Activated CD4-positive, alpha-beta T cell treated with anti-CD3 and anti-CD28 coated beads for 4 hours (primary cell): ENCODE measurements at places on chromosomes 7 and 10.

DNA sequence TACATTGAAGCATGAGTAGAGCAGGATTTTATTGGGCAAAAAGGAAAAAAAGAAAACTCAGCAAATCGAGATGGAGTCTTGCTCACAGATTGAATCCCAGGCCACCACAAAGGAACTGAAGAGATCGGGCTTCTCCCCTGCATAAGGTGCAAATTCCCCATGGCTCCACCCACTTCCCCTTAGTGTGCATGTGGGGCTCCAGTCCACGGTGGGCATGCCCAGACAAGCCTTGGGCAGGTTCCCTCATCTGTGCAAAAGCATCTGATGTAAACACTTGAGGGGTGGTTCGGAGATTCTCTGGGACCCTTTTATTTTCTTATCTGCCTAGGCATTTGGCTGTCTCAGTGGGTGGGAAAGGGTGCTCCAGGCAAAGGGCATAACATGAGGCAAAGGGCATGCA lies 150.7 kb downstream of the CFTR start:
- DNase-seq, result no peak

GRCh38 chr7:67690700-67691099 lies 694.1 kb downstream of the TYW1 start:
- DNase-seq, result no peak

- no peak for DNase-seq
Measured at GRCh38 chr7:5428478-5429252, 5.0 kb upstream of the TNRC18 start.

GRCh38 chr10:66218981-66219587 lies 706.8 kb upstream of the LRRTM3 start:
- no peak for DNase-seq

GRCh38 chr10:33126742-33127141 lies 168.7 kb upstream of the ITGB1 start:
- peak; percentile 31 for DNase-seq

DNA sequence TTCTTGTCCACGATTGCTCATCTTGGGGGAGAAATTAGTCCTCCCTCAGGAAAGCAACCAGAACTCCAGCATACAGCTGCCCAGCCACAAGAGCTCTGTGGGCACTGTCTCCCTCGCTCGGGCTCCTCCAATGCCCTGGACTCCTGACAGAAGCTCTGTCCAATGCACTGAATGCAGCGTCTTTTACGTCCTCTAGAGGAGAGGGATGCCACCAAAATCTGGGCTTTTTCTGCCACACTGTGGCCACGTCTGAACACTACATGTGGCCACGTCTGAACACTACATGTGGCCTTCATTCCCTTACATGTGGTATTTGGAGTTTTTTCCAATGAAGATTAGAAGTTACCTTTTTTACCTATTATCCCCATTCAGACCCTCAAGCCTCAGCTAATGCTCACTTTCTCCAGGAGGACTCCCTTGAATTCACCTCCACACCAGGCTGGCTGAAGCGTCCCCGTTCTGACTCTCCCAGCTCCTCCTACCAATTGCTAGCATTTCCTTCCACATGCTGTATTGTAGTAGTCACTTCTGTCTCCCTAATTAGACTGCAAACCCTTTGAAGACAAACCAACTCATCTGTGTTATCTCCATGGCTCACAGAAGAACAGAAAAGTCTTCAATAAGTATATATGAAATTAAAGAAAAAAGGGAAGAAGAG lies 134.3 kb upstream of the PDE1C start:
- no peak for DNase-seq

- DNase-seq, result no peak
Measured at GRCh38 chr10:75679536-75679935, 248.1 kb downstream of the LRMDA start.

GRCh38 chr10:121536310-121536913 lies 61.8 kb downstream of the FGFR2 start:
- DNase-seq, result no peak

DNA sequence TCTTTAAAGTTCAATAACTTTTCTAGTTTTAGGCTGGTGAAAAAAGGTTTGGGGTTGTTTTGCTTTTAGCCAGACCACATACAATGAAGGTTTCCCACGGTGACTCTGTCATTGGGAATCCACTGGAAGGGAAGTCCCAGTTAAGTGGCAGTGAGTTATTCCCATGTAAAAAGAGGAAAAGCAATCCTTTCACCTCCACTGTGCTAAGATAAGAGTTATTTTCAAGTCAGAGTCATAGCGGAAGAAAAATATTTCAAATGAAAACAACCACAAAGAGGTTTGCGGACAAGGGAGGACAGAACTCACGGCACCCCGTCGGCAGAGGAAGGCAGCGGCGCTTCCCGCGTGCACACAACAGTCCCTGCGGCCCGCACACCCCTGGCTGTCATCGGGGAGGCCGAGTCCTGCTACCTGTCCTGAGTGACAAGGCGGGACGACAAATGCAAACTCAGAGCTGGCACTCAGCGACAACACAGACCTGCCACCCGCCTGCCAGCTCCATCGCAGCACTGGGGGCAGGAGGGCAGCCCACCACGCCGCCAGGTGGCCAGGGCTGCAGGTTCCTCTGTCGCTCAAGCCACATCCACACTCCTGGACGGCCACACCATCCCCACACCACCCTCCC lies 9.3 kb upstream of the PAPOLB start:
- no peak for DNase-seq

GRCh38 chr7:44195889-44196288 lies 4.9 kb upstream of the YKT6 start:
- DNase-seq, result no peak

DNA sequence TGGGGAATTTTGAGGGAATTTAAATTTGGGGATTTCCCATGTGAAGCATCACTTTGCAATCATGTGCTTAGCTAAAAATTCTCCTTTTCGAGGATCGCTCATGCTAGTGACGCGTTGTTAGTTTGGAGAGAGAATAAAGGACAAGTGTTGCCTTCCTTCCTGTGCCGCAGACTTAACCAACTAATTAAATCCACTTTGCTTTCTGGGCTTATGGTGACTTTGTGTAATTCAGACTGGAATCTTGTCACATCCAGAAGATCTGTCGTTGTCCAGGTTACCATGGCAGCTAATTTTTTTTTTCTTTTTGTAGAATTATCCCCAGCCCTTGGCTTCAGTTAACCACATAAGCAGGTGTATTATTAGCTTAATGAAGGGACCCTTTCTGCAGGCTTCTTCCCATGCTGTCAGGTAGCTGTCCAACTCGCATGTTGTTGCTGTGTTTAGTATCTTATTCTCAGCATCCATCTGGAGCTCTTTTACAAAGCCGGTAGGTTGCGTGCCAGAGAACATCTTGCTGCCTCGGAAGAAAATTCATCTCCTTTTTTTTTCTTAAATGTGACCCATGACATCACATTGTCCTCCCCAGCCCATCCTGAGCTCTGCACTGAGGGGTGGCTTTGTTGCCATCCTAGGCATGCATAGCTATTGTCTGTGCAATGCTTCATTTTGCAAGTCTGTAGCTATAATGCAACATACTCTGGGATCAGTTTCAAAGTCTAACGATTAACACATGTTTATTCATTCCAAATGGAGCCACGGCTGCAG lies 47.2 kb upstream of the NRP1 start:
- no peak for DNase-seq

DNA sequence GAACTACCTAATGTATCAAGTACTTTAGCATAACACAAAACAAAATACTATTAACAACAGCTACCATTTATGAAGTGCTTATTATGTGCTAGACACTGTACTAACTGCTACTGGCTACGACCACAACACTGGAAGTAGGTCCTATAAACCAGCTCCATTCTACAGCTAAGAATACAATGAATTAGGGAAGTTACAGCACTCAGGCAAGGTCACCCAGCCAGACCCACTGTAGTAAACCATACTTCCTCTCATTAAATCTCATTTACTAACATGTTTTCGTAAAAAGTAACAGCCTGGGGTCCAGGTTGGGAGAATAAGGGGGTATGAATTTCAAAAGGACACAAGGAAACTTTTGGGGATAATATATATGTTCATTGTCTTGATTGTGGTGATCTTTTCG lies 25.4 kb downstream of the NAPEPLD start:
- no peak for DNase-seq

DNA sequence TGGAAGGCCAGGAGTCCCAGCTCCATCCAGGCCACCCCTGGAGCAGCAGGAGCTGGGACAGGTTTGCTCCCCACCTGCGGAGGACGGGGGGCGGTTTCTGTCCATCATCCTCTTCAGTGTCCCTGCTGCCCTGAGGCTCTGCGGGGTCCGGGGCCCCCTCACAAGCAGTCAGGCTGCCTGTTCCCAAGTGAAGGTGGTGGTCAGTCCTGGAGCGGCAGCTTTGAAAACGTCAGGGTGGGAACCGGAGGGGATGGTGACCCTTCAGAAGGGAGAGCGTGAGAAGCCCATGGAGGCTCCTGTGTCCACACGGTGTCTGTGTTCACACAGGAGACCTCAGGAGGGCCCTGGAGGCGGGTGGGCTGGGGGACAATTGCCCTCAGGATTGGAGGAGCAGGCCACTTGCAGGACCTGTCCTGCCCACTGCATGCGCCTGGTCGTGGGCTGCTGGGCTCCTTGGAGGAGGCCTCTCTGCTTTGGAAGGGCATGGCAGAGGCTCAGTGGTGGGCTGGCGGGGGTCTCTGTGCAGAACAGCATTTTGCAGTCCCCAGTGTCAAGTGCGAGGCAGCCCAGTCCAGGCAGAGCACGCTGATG lies 49.3 kb upstream of the INPP5A start:
- DNase-seq, result no peak

DNA sequence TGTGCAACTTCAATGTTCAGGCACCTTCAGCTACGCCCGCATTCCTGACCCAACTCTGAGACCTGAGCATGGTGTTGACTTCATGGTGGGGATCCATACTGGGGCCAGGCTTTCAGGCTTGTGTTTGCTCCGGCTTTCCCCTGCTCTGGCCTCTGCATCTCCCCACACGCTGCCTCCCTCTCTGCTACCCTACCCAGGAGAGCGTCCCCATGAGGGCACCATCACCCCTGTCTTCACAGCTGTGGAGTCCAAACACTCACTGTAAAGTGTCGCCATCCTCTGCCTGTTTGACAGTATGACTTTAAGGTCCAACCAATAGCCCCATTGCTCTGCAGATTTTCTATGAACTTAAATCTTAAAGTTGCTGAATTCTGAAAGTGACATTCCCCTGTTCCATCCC lies 199.0 kb upstream of the GRB10 start:
- DNase-seq, result no peak

GRCh38 chr10:25978771-25979170 lies 44.7 kb downstream of the MYO3A start:
- no peak for DNase-seq

DNA sequence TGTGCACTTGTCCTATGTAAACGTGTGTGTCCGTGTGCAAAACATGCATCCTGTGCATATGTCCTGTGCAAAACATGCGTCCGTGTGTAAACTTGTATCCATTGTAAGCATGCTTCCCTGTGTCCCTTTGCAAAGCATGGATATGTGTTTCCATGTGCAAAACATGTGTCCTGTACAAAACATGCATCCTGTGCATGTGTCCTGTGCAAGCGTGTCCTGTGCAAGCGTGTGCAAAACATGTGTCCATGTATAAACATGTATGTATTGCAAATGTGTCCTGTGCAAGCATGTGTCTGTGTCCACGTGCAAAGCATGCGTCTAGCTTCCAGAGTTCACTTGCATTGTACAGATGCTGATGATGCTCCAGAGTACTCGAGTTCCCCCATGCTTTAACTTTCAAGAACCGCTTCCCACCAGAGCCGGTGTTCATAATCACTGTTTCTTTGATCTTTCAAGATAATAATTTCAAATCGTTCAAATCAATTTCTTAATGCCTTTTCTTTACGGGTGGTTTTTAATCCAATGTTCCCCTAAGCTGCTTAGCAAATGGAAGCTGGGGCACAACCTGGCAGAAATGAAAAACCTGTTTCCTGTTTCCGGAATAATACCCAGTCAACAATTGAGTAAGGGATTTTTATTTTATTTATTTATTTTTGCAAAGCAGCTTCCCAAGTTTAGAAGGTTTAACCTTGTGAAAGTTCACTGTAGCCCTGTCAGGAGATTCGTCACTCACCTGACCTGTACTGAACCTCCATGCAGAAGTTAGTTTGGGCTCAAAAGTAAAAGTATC lies 641 bp upstream of the ASB13 start:
- no peak for DNase-seq

- no peak for DNase-seq
Measured at GRCh38 chr7:3960050-3960763, 659.2 kb downstream of the SDK1 start.

- no peak for DNase-seq
Measured at GRCh38 chr10:100504096-100504495, 15.6 kb downstream of the SEC31B start.

DNA sequence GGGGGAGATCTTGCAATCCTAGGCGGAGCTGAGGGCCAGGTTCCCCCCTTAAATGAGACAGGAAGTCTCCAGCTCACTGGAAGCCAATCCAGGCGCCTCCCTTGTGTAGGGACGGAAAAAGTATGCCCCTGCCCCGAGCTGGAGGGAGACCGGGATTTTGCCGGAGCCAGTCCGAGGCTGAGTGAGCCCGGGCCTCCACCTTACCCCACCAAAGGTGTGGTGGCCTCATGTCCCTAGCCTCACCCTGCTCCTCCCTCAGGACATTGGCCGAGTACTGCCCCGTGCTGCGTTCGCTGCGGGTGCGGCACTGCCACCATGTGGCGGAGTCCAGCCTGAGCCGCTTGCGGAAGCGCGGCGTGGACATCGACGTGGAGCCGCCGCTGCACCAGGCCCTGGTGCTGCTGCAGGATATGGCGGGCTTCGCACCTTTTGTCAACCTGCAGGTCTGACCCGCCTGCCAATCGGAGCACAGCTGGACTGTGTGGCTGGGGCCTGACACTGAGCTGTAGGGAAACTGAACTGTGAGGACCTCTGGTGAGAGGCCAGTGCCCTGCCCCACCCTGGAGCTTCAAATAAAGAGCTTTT lies 2.0 kb downstream of the FBXL15 start:
- DNase-seq, result no peak

GRCh38 chr7:107966711-107967110 lies 36.2 kb downstream of the LAMB1 start:
- DNase-seq, result no peak

- DNase-seq, result no peak
Measured at GRCh38 chr7:158966780-158967390, 110.5 kb downstream of the DYNC2I1 start.

DNA sequence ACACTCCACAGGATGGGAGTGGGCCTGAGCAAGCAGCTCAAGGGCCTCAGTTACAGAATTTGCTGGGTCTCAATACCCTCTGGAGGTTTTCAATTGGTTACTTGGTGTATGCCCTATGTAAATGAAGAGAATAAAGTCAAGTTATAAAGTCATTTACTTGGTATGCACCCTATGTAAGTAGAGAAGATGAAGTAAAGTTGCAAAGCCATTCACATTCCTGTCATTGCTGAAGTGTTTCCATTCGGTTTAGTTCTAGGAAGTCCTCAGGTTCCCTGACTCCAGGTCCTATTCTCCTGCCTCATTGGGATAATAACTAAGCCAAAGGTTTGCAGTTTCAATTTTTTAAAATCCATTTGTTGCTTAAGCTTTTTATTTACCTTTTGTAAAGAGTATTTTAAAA lies 272.6 kb upstream of the NPSR1 start:
- no peak for DNase-seq
